ENCODE measurements at places on chromosomes 7 and 10.

GRCh38 chr10:73785721-73786511 is 510 bp downstream of the ZSWIM8 start:
- peak; percentile 60 for DNase-seq

GRCh38 chr7:40205992-40206391 is 71.2 kb downstream of the SUGCT start:
- DNase-seq, result no peak

DNA sequence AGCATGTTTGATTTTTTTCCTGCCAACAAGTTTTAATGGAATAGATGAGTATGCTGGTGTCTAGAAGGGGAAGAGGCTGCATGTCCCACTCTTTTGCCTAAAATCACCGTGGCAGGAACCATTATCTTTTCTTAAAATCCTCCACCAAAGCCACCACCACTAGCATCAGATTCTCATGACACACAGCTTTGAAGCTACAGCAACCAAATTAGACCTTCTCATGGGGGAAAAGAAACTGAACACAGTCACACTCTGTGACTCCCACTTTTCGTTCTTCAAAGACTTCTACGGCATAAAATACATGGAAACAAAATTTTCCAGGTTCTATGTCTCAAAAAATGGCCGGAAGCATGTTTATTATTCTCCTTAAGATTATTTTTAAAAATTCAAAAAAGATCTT is 81.8 kb downstream of the SGMS1 start:
- DNase-seq, result no peak

- DNase-seq, result no peak
Measured at GRCh38 chr10:103395754-103396066, 565 bp downstream of the ATP5MK start.

GRCh38 chr10:15609246-15609645 is 110.5 kb downstream of the ITGA8 start:
- no peak for DNase-seq

GRCh38 chr7:73879977-73880681 is 19.2 kb downstream of the TMEM270 start:
- no peak for DNase-seq

DNA sequence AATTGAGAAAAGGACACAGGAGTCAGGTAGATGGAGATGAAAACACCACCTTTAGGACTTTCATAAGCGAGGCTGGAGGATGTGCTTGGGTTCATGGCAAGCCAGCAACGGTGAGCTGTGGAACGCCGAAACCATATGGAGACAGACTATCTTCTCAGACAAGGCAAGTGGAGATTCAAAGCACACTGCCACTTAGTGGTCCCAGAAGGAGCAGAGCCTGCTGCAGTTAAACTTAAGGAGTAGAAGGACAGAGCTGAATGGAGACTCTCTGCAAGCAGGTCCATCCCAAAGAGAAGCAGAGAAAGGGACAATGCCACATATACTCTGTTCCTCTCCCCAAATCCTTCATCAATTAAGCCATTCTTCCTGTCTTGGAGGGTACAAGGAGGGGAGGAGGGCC is 236.3 kb upstream of the HABP2 start:
- no peak for DNase-seq
